HS-27A (cell line): ENCODE measurements at places on chromosomes 12 and 14.

DNA sequence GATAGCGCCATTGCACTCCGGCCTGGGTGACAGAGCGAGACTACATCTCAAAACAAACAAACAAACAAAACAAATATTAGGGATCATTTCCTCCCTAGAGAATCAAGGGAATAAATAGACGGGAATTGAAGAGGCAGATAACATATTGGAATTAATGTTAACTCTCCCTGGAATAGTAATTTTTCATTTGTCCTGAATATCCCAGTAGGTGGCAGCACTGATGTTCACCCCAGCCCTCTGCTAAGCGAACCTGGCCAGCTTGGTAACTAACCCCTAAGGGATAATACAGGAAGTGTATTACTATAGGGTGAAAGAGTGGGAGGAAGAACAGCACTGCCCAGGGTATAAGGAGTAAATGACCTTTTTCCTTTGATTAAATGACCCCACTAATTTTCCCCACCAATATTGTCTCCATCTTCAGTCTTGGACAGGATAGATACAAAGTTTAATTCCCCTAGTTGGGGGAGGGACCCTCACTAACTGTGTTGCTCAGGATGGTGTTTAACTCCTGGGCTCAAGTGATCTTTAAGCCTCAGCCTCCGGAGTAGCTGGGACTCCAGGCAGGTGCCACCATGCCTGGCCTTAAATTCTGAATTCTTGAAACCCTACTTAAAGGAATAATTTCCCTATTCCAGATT lies 40.5 kb downstream of the SLC2A14 start:
- peak; percentile 42 for DNase-seq

DNA sequence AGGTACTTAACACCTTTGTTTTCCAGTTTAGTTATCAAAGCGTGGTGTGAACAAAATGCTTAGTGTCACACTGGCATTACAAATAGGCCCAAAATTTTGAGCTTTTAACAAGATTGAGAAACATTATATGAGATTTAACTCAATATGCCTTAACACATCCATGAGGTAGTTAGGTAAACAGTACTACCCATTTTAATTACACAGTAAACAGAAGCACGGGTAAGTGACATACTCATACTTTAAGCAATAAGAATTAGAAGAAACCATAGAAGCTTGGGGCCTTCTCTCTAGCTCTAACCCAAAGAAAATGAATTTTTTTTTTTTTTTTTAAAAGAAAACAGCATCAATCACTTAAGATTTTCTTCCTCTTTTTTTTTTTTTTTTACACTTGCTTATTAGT lies 15.5 kb upstream of the PHLDA1 start:
- DNase-seq: no peak

- DNase-seq: peak; percentile 42
Measured at GRCh38 chr12:21697904-21698630, 40.4 kb upstream of the LDHB start.

DNA sequence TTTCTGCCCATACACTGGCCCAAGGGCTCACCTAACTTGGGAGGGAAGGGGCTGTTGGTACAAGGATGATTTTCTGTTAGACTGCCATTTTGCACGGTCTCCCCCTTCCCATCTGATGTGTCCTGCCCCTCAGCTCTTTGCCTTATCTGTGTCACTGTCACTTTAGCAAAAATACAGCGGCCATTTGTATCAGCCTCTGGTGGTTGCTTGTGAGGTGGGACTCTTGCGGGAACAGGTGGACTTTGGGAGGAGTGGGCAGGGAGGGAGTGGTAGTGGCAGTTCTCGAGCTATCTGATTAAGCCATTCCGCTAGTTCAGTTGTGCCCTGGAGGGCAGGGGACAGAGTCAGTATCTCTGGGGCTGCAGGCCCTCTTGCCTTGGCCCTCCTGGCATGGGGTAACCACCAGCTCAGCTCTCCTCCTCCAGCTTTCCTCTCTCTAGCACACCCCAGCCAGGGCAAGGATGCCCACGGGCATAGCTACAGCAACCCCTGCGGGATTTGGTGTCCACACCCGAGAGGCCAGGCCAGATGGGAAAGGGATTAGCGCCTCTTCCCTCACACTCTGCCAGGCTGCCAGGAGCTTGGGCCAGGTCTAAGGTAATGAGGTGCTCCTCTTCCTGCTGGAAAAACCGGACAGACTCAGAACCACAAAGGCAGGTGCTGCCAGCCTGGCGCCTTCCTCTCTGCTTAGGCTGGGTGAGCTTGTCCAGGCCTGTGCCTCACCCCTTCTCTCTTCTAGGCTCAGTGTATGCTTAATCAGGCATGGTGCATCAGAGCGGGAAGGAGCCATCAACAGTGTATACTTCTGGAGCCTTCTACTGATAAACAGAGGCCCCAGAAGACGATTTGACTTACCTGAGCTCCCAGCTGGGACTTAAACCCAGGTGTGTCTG lies 8.7 kb downstream of the SLC48A1 start:
- no peak for DNase-seq

- no peak for DNase-seq
Measured at GRCh38 chr12:14272956-14273912, 92.2 kb upstream of the ATF7IP start.

GRCh38 chr12:13599176-13599575 lies 382.2 kb downstream of the GRIN2B start:
- no peak for DNase-seq

DNA sequence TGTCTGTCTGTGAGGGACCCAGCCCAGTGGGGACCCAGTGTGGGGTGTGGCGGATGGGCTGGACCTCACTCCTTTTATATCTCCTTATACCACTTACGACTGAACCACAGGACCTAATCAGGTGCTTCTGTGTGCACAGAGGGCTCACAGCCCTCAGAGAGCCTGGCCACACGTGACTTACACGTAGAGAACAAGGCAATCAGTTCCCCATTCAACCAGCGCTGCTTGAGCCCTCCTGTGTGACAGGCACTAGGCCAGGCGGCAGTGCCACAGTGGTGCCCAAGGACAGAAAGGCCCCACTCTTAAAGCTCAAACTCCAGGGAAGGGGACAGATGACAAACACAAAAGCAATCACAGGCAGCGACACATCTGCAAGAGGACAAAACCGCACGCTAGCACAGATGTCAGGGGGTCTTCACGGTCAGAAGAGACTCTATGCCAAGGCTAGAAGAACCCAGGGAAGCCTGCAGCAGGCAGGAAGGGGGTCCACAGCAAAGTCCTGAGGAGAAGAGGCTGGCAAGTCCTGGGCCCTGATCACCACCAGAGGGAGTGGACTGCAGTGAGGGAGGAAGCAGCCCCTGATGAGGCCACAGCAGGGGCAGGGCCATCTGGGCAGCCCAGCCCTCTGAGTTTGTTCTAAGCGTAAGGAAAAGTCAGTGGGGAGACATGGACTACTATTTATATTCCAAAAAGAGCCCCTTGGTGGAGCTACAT lies 39.3 kb downstream of the SETD3 start:
- DNase-seq: no peak

- no peak for DNase-seq
Measured at GRCh38 chr12:25372002-25372401, 121.3 kb upstream of the KRAS start.

DNA sequence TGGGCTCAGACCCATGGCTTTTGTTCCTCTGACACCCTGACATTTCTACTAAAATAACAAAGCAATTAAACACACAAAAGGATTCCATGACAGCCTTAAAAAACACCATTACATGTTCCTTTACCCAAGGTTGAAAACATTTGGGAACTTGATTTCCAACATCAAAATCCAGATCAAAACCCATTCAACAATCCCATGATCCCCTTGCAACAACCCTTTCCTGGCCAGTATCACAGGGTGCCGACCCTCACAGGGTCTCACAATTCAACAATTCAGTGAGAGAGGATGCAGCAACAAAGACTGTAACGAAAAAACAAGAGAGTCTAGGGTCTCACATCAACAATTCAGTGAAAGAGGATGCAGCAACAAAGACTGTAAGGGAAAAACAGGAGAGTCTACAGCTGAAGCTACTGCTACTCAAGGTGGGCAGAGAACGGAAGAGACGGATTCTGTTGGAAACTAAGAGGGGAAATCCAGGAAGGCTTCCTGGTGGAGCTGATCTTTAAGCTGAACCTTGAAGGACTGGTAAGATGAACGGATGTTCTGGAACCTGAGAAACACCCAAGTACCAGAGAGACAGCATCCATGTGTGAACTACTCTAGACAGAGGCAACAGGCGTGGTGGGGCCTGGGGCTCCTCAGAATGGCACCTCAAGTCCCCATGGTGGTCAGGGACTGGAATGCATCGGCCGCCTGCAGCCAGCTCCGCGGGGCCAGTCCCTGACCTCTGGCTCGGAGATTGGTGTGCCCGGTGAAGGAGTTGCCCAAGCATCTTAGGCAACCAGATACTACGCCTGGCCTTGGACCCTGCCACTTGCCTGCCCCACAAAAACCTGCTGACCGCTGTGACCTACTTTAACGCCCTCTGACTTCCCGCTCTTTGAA lies 22.7 kb upstream of the ZFP36L1 start:
- DNase-seq: no peak

GRCh38 chr12:2794191-2794735 lies 507 bp upstream of the FKBP4 start:
- DNase-seq: no peak

DNA sequence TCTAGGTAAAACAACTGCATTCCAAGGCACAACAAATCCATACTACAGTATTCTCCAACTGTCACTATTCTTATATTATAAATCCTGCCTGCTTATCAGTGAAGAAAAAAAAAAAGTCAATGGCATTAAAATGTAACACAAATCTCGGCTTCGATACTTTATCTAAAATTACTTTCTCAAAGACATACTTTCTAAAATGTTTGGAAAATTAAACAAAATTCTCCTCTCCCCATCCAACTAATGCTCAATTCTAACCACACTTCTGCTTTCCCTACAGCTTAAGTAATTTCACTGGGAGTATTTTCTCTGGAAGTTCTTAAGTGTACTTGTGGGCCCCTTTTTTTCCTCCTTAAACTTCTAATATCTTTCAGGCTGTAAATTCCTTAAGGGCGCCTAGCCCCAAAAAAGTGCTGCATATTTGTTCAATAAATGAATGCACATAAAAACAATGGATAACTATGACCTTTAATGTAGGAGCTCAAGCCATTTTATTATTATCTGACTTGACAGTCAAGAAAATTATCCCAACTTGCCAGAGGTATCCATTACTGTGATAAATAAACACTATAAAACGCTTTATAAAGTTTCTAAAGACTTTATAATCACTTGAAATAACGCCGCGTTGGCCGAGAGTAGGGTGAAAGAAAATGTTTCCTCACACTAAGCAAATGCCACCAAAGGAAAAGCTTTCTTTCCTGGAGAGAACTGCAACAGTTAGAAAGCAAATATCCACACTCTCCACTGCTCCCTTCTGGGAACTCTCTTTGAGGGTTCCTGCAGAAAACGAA lies 977 bp downstream of the HEATR5A start:
- DNase-seq: no peak

GRCh38 chr14:65348137-65348536 lies 64.4 kb upstream of the FUT8 start:
- DNase-seq: no peak

DNA sequence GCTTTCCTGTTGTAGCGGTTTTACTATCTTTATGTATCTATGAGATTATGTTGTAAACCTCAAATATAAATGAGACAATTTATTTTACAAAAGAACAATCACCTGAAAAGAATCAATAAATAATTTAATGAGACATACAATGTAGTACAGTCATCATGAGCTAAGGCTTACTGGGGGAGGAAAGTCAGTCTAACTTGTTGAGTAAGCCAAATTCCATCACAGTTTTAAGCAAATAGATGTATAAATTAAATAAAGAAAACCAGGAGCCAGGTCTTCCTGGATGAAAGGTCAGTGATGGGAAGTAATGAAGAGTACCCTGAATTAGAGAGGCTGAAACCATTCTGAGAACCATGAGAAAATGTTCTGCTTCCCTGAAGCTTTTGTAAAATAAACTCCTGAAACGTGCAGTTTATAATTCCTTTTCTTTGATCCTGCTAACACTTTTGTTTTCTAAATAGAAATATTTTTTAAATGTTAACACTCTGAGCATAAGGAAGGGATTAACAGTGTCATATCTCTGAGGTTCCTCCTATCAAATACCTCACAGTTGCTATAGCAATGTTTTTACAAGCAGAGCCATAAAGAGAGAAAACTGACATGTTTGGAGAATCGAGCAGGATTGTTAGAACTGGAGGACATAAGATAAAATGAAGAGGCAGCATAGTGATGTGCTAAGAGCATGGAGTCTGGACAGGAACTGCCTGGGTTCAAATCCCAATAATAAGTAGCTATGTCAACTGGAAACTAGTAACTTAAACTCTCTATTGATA lies 444.9 kb upstream of the FOXG1 start:
- no peak for DNase-seq

- DNase-seq: no peak
Measured at GRCh38 chr14:100449225-100449987, 126.3 kb downstream of the SLC25A47 start.

DNA sequence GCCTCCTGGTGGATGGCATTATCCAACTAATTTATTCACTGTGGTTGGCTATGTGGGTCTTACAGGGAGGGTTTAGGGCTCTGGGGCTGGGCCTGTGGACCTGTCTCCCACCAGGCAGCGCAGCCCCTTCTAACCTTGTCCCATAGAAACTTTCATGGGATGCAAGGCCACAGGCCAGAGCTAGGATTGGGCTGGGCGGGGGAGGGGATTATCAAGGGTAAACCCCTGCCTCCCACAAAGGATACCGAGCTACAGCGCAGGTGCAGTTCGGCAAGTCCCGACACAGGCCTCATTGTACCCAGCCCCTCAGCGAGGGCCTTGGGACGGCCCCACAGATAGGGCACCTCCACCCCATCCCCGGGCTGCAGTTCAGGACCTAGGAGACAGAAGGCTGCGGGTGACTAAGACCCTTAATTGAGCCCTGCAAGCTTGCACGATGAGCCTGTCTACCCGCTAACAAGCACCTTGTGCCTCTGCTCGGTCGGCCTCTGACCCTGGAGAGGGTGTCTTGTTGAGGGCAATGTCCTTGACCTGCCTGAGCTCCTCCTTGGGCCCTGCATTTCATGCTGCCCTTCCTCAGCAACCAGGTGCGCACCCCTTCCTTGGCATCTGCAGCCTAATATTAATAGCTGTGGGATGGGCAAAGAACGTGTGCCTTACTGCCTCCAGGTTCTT lies 46.7 kb downstream of the PSMA6 start:
- DNase-seq: no peak

- DNase-seq: no peak
Measured at GRCh38 chr14:61326847-61327246, 5.5 kb downstream of the PRKCH start.

DNA sequence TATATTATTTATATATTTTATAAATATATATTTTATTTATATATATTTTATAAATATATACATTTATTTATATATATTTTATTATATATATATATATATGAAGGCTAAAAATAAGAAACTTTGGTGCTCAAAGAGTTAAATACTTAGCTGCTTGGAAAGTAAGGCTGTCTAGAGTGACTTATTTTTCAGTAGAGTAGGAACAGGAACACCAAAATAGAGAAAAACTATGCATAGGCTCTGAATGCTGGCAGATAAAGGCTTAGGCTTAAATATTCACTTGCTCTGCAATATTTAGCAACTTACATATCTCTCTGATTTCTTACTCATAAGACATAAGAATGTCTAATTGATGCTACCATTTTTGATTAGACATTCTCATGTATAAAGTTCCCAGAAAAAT lies 991.2 kb downstream of the VRK1 start:
- no peak for DNase-seq
